ENCODE measurements at places on chromosomes 16 and 17. TPM values are rescaled to one million over a fixed set of nuclear protein-coding genes. Genes with fewer than 3 reads are reported as not detected.
A peak's percentile ranks its signal among the peaks of the same experiment; 100 is the strongest.

- H3K27ac ChIP-seq = no peak overlapping the region
- H3K27me3 ChIP-seq = no peaks in the 10 kb centered on the region
- peaks cover 21% of the 10 kb centered on the region for H3K36me3 ChIP-seq
- no peak for DNase-seq
- peaks cover 3% of the 10 kb centered on the region for H3K4me1 ChIP-seq
- no peak overlapping the region for H3K4me3 ChIP-seq
Measured at GRCh38 chr16:28569021-28569420, 15.3 kb downstream of the SGF29 start.

DNA sequence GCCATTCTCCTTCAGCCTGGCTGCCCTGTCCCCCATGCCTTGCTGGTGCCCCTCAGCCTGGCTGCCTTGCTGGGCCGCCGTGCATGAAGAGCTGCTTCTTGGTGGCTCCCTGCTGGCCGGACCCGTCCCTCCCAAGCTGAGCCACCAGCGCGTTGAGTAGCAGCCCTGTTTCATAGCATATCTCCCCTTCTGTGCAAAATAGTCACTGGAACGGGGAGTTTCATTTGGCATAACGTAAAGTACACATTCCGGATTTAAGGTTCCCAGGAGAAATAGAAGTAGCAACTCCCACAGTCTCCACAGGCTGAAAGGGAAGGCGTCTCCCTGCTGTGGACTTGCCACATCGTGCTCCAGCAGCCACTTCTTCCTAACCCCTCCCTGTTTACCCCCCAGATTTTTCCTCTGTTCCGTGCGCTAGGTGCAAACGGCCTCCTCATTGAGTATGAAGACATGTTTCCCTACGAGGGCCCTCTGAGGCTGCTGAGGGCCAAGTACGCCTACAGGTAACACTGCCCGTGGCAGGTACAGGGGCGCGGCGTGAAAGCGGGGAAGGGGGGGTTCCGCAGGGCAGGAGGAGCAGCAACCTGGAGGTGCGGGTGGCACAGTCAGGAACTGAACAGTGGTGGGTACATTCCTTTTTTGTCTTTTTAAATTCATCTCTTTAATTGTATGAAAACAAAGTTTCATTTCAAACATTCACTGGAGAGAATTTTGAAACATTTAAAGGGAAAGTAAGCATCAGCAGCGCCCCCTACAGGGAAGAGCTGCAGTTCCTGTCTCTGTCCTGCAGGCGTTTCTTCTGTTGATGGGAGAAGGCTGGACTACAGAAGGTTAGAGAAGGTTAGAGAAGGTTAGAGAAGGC is 5.8 kb upstream of the OGFOD3 start:
- peaks cover 47% of the 10 kb centered on the region for H3K36me3 ChIP-seq
- peaks cover 41% of the 10 kb centered on the region for H3K4me1 ChIP-seq
- H3K4me3 ChIP-seq = no peak overlapping the region
- DNase-seq = peak; percentile 71
- no peaks in the 10 kb centered on the region for H3K27me3 ChIP-seq

DNA sequence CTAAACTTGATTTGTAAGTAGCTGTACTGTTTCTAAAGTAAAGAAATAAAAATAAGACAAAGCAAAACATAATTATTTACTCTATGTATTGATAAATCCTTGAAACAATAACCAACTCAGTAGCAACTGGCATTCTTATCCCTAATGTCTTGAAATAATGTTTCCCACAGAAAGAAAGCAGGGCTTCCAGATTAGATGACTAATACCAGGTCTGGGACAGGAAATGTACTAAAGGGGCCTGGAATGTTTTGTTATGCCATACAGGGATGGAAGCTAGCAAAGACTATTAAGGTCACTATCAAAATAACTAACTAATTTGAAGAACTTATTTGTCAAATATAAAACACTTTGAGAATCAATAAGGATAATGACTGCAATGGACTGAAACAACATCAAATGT is 82.1 kb downstream of the CFDP1 start:
- H3K27ac ChIP-seq = no peak overlapping the region
- no peaks in the 10 kb centered on the region for H3K4me1 ChIP-seq
- no peak for DNase-seq
- H3K27me3 ChIP-seq = no peaks in the 10 kb centered on the region
- H3K36me3 ChIP-seq = peaks cover 6% of the 10 kb centered on the region

DNA sequence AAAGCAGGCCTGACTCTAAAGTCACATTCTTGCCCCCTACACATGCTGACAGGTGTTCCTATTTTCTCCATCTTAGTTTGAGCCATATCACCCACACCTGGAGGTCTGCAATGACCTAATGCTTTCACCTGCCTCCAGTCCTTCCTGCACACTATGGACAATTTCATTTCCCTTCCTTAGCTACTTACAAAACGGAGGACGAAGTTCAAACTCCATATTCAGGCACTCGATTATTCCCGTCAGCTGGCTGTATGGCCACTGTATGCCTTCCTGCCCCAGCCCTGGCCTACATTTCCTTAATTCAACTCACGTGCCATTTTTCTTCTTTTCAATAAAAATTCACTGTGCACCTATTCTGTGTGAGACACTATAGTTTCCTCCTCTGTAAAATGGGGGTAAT is 44.9 kb downstream of the GRIN2A start:
- no peak overlapping the region for H3K27ac ChIP-seq
- H3K4me1 ChIP-seq = no peaks in the 10 kb centered on the region
- no peaks in the 10 kb centered on the region for H3K27me3 ChIP-seq
- H3K36me3 ChIP-seq = no peaks in the 10 kb centered on the region
- DNase-seq = no peak

DNA sequence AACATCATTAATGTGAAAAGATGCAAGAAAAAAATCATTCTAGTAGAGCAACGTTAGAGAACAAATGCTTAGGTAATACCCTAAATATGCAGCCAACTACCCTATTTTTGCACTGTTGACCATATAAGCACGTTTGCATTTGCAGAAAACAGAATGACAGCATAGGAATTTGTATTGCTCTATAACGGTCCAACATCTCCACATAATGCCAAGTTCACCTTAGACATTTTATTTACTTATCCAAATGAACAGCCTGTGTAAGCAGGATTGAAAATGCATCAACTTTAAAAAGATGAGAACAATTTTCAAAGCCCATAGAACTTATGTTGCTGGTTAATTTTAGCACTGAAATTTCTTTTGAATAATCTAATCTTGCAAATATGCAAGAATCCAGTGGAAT is 19.1 kb upstream of the RSL1D1 start:
- peaks cover 2% of the 10 kb centered on the region for H3K4me1 ChIP-seq
- no peak overlapping the region for H3K4me3 ChIP-seq

DNA sequence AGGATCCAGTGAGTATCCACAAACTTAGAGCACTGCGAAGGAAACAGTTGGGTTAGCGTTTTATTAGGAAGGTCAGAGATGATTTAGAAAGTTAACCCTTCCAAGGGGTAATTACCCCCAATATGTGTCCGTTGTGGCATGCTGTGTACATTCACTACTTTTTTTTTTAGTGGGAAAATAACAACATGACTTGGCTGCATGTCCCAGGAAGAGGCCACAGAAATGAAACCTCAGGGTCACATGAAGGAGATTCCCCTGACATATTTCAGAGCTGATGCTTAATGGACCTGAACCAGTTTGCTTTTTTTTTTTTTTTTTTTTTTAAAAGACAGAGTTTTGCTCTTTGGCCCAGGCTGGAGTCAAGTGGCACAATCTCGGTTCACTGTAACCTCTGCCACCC is 167.5 kb downstream of the PRKCA start:
- peaks cover 60% of the 10 kb centered on the region for H3K4me1 ChIP-seq
- H3K4me3 ChIP-seq = no peak overlapping the region
- DNase-seq = no peak
- peaks cover 18% of the 10 kb centered on the region for H3K36me3 ChIP-seq
- H3K27ac ChIP-seq = no peak overlapping the region

- no peaks in the 10 kb centered on the region for H3K27me3 ChIP-seq
- peaks cover 61% of the 10 kb centered on the region for H3K36me3 ChIP-seq
- DNase-seq = no peak
- no peak overlapping the region for H3K4me3 ChIP-seq
- H3K4me1 ChIP-seq = peaks cover 32% of the 10 kb centered on the region
Measured at GRCh38 chr16:11020792-11021551, 76.6 kb downstream of the CLEC16A start.

- peak overlapping the region; percentile 9 for H3K27ac ChIP-seq
- H3K27me3 ChIP-seq = no peaks in the 10 kb centered on the region
- H3K36me3 ChIP-seq = peaks cover 3% of the 10 kb centered on the region
- no peak overlapping the region for H3K4me3 ChIP-seq
- no peak for DNase-seq
Measured at GRCh38 chr16:4249530-4250308, 7.8 kb upstream of the SRL start.

- H3K27me3 ChIP-seq = no peaks in the 10 kb centered on the region
- H3K27ac ChIP-seq = no peak overlapping the region
- H3K4me1 ChIP-seq = no peaks in the 10 kb centered on the region
- H3K36me3 ChIP-seq = no peaks in the 10 kb centered on the region
Measured at GRCh38 chr16:66043326-66043725, 323.2 kb upstream of the CDH5 start.

GRCh38 chr16:48133455-48134211 is 22.2 kb downstream of the ABCC12 start:
- no peak for DNase-seq
- H3K27ac ChIP-seq = no peak overlapping the region
- H3K4me3 ChIP-seq = no peak overlapping the region
- H3K27me3 ChIP-seq = peaks cover 5% of the 10 kb centered on the region
- no peaks in the 10 kb centered on the region for H3K4me1 ChIP-seq
- H3K36me3 ChIP-seq = no peaks in the 10 kb centered on the region

The CENPX gene
- total RNA-seq = 73.0 TPM
